Activated CD4-positive, alpha-beta memory T cell treated with anti-CD3 and anti-CD28 coated beads, Interleukin-2, amount 10 ng/mL, durations not matched to agents 7 days and 5 days (primary cell): ENCODE measurements at places on chromosomes 7 and 10. TPM values are rescaled to one million over a fixed set of nuclear protein-coding genes. Genes with fewer than 3 reads are reported as not detected.

DNA sequence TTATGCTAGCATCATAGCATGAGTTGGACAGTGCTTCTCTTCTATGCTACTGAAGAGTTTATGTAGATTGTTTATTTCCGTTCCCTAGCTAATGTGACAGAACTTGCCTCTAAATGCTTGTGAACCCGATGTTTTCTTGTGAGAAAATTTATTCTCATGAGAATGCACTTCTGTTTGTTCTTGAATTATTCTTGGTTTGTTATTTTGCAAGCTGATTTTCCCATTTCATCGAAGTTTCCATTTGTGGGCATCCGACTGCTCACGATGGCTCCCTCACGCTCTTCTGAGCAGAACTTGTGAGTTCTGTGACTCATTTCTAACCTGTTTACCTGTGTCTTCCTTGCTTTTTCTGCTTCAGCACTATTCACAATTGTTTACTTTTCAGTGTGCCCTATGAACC, 59.9 kb downstream of the WDFY4 start:
- H3K27me3 ChIP-seq = peaks cover 2% of the 10 kb centered on the region
- H3K4me3 ChIP-seq = no peak overlapping the region
- no peaks in the 10 kb centered on the region for H3K4me1 ChIP-seq

- no peak overlapping the region for H3K4me3 ChIP-seq
- H3K27ac ChIP-seq = no peak overlapping the region
- H3K36me3 ChIP-seq = no peaks in the 10 kb centered on the region
- H3K27me3 ChIP-seq = peaks cover 13% of the 10 kb centered on the region
Observed at GRCh38 chr10:93086289-93086688, 12.6 kb downstream of the CYP26A1 start.

DNA sequence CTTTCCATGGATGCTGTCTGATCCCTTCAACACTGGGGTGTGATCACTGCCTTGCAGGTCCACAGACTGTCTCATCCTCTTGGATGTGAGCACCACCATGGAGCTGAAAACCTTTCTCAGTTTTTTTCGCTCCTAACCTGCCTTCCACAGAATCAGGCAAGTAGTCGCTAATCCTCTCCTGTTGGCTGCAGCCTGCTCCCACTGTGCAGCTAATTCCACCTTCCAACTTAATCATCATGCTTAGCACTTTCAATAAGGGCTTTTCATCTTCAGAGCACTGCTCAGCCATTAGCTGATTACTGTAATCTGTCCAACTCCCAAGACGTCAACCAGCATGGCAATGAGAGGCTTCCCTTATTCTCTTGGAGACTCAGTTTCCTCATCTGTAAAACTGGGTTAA, 15.1 kb upstream of the CDH23 start:
- DNase-seq = no peak
- peaks cover 5% of the 10 kb centered on the region for H3K4me1 ChIP-seq

GRCh38 chr7:93538061-93538460, 36.5 kb downstream of the CALCR start:
- H3K4me3 ChIP-seq = no peak overlapping the region
- H3K27me3 ChIP-seq = peaks cover 2% of the 10 kb centered on the region
- H3K4me1 ChIP-seq = no peaks in the 10 kb centered on the region
- no peak overlapping the region for H3K27ac ChIP-seq

- peaks cover 3% of the 10 kb centered on the region for H3K4me1 ChIP-seq
- peaks cover 52% of the 10 kb centered on the region for H3K27me3 ChIP-seq
- DNase-seq = no peak
- H3K27ac ChIP-seq = no peak overlapping the region
Observed at GRCh38 chr7:26858241-26858715, 6.1 kb downstream of the SKAP2 start.

DNA sequence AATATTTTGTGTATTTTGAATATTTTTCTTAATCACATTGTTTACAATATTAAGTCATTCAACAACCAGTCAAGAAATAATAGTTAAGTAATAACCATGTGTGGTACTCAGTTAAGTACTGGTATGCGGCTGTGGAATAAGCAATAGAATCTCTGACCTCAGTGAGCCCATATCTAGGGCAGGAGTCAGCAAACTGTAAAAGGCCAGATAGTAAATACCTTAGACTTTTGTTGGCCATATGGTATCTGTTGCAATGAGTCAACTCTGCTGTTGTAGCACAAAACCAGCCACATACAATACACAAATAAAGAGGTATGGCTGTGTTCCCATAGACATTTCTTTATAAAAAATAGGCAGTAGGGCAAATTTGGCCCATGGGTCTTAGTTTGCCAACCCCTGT, 311.6 kb upstream of the SEMA3A start:
- H3K27ac ChIP-seq = no peak overlapping the region
- no peak for DNase-seq
- no peak overlapping the region for H3K4me3 ChIP-seq
- no peaks in the 10 kb centered on the region for H3K4me1 ChIP-seq

DNA sequence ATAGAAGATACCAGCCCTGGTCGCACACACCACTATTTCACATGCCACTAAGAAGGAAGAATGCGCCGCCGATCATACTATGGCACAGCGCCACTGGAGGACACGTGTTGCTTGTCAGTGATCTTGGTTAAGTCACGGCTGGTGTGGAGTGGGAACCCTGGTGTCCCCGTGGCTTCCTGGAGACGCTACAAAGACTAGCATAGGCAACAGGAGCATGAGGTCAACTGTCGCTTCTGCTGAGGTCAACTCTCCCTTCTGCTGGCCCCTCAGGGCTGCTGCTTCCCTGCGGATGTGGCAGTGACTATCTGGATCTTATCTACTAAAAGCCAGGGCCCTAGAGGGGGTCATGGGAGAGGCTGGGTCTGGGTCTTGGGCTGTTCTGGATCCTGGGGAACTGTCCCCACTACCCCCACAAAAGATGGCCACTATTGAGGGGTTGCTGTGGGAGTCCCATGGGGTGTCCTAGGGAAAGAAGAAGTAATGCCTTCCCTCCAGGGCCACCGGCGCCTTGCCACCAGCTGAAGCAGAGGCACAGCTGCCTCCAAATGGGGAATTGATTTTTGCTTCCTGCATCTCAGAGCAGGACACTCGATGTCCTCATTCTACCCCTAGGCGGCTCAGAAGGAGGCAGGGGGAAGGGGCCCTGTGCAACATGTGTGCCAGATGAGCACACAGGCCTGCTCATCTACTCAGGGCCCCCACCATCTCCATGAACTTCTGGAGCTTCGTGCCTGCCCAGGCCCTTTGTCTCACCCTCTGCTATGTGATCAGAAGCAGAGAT, 76.6 kb upstream of the PPIF start:
- H3K4me3 ChIP-seq = no peak overlapping the region
- peaks cover 36% of the 10 kb centered on the region for H3K4me1 ChIP-seq
- no peaks in the 10 kb centered on the region for H3K27me3 ChIP-seq
- H3K27ac ChIP-seq = no peak overlapping the region
- peaks cover 7% of the 10 kb centered on the region for H3K36me3 ChIP-seq

- peaks cover 15% of the 10 kb centered on the region for H3K27me3 ChIP-seq
- H3K4me1 ChIP-seq = peaks cover 1% of the 10 kb centered on the region
- DNase-seq = no peak
Observed at GRCh38 chr7:12524794-12525386, 45.6 kb upstream of the SCIN start.

GRCh38 chr7:1637155-1637554, 32.9 kb upstream of the ELFN1 start:
- DNase-seq = no peak
- no peaks in the 10 kb centered on the region for H3K4me1 ChIP-seq
- no peak overlapping the region for H3K27ac ChIP-seq
- H3K36me3 ChIP-seq = no peaks in the 10 kb centered on the region
- no peaks in the 10 kb centered on the region for H3K27me3 ChIP-seq

DNA sequence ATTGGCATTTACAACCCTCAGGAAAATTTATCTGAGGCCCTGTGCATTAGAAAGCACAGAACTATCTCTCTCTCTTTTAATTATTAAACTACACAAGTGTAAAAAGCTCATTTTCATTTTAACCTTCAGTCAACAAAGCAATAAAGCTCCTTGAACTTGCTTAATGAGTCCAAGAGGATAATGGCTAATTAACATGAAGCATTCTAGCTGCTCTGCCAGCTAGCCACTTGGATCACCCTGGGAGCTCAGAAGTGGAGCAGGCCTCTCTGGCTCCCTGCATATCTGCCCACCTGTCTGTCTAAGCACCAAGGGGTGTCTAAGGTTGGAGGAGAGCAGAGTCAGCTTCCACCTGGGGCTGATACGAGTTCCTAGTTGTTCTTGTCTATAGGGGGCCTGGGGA, 56.0 kb upstream of the SLC35G1 start:
- no peaks in the 10 kb centered on the region for H3K36me3 ChIP-seq
- H3K4me3 ChIP-seq = no peak overlapping the region
- no peak for DNase-seq
- H3K4me1 ChIP-seq = no peaks in the 10 kb centered on the region

DNA sequence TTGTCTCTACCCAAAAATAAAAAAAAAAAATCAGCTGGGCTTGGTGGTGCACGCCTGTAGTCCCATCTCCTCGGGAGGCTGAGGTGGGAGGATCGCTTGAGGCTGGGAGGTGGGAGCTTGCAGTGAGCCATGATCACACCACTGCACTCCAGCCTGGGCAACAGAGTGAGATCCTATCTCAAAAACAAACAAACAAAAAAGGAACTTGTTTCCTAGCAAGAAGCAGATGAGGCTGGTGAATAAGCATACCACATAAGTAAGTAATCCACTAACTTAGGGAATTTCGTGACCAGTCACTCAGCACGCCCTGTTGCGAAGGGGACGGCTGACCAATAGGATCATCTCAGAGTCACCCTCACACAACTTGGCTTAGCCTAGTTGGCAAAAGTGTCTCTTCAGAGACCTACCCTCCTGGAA, 64.6 kb downstream of the CUX1 start:
- H3K4me1 ChIP-seq = peaks cover 8% of the 10 kb centered on the region
- no peaks in the 10 kb centered on the region for H3K27me3 ChIP-seq
- H3K36me3 ChIP-seq = no peaks in the 10 kb centered on the region
- no peak for DNase-seq

- DNase-seq = no peak
- peaks cover 9% of the 10 kb centered on the region for H3K4me1 ChIP-seq
- H3K27me3 ChIP-seq = no peaks in the 10 kb centered on the region
- H3K36me3 ChIP-seq = peaks cover 11% of the 10 kb centered on the region
Observed at GRCh38 chr10:74851831-74852230, 25.4 kb downstream of the KAT6B start.

DNA sequence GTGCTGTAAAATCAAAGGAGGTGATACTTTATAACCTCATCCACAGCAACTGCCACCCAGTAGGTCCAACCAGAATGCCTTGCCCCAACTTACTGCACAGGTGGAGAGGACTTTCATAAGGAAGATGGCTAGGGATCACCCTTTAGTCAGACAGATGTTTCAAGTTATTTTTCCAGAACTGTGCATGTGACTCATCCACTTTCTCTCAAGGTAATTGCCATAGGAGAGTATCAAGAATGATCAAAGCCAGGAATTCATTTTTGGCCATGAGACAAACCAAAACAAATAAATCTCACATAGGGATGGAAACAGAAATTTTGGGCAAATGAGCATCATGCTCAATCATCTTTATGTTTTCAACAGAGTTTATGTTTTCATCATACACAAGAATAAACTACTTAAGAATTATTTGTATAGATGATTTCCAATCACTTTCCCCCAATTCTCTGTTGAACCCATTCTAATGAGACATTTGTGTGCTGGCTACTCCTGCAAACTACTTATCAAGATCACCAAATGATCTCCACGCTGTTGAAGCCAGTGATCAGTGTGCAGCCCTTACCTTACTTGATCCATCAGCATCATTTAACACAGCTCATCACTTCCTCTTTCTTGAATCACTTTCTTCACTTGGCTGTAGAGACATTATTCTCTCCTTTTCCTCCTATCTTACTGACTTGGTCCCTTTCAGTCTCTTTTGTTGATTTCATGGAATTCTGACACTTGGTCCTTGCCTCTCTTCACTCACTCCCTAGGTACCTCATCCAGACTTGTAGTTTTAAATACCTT, 74.0 kb downstream of the SLC16A9 start:
- no peak overlapping the region for H3K27ac ChIP-seq
- no peak for DNase-seq
- no peaks in the 10 kb centered on the region for H3K36me3 ChIP-seq
- H3K27me3 ChIP-seq = peaks cover 30% of the 10 kb centered on the region
- no peak overlapping the region for H3K4me3 ChIP-seq

GRCh38 chr7:46993396-46993795, 588.5 kb downstream of the TNS3 start:
- H3K4me3 ChIP-seq = no peak overlapping the region
- H3K27me3 ChIP-seq = no peaks in the 10 kb centered on the region
- H3K36me3 ChIP-seq = no peaks in the 10 kb centered on the region
- H3K4me1 ChIP-seq = no peaks in the 10 kb centered on the region
- DNase-seq = no peak
- H3K27ac ChIP-seq = no peak overlapping the region

DNA sequence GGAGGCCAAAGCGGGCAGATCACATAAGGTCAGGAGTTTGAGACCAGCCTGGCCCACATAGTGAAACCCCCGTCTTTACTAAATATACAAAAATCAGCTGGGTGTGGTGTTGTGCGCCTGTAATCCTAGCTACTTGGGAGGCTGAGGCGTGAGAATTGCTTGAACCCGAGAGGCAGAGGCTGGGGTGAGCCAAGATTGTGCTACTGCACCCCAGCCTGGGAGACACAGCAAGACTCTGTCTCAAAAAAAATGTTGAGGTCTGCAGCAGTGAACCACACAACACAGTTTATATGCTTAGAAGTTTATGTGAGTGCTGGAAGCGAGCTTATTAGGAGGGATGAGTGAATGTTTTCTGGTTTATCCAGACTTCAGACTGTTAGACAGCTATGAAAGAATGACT, 10.4 kb downstream of the LHPP start:
- no peak overlapping the region for H3K27ac ChIP-seq
- DNase-seq = no peak
- H3K36me3 ChIP-seq = no peaks in the 10 kb centered on the region

DNA sequence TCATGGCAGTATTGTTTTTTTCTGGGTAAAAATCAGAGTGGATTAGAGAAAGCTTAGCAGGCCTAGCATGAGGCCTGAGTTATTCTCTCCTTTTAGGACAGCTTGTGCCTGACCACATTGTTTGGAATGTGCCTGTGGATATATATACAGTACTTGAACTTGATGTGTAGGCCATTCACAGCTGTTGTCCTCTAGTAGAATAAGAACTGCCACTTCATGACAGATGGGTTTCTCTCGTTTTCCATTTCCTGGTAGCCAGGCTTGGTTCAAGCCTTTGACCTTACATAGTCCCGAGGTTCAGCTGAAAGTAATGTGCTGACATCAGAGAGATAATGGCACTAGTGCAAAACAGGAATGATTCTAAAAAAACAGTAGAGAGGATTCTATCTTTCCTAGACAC, 473.9 kb downstream of the AUTS2 start:
- no peaks in the 10 kb centered on the region for H3K36me3 ChIP-seq
- no peak for DNase-seq
- no peak overlapping the region for H3K27ac ChIP-seq
- no peaks in the 10 kb centered on the region for H3K4me1 ChIP-seq
- H3K4me3 ChIP-seq = no peak overlapping the region

The TMEM236 gene
- total RNA-seq = 0.08 TPM

The EGR2 gene
- 4.8 TPM for total RNA-seq

The ITGA8 gene
- total RNA-seq = not detected

The OR9A2 gene
- not detected for total RNA-seq

The INTS1 gene
- 87.5 TPM for total RNA-seq

The IFIT1 gene
- 69.8 TPM for total RNA-seq

The CDHR3 gene
- 1.4 TPM for total RNA-seq

The MSMB gene
- not detected for total RNA-seq

The GBX1 gene
- total RNA-seq = not detected

The NKX1-2 gene
- not detected for total RNA-seq

The TRIM73 gene
- 9.0 TPM for total RNA-seq

The NUTM2E gene
- 0.18 TPM for total RNA-seq
